Activated CD8-positive, alpha-beta memory T cell treated with anti-CD3 and anti-CD28 coated beads for 1 hour (primary cell): ENCODE measurements at places on chromosomes 1 and 21.

DNA sequence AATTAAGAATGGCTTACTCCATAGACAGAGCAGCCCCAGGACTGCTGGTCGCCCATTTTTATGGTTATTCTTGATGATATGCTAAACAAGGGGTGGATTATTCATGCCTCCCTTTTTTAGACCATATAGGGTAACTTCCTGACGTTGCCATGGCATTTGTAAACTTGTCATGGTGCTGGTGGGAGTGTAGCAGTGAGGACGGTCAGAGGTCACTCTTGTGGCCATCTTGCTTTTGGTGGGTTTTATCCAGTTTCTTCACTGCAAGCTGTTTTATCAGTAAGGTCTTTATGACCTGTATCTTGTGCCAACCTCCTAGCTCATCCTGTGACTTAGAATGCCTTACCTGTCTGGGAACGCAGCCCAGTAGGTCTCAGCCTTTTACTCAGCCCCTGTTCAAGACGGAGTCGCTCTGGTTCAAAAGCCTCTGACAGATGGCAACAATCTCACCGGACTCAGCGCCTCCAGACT, 5.2 kb upstream of the AGPAT3 start:
- DNase-seq: no peak

GRCh38 chr1:241773991-241774390, 74.0 kb upstream of the EXO1 start:
- no peak for DNase-seq

- DNase-seq: no peak
Measured at GRCh38 chr1:168825820-168826219, 96.8 kb upstream of the DPT start.

DNA sequence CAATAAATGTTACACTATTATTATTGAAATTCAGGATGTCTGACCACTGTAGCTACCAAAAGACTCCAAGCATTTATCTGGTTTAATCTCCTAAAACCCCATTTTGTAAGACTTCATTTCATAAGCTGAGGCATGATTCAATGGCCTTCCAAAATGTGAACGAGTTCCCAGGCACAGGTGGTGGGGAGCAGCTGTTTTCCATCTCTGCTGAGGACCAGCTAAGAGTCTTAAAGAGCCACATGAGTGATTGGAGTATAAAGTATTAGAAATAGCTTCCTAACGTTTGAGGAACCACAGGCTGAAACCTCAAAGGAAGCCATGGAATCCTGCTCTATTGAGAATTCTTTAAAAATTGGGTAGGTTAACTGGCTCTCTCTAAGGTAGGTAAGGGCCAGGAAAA, 44.9 kb downstream of the SEC16B start:
- no peak for DNase-seq

GRCh38 chr1:220791285-220791684, 4.6 kb downstream of the MTARC1 start:
- DNase-seq: no peak
